ENCODE measurements at places on chromosomes 1 and 21.

- DNase-seq, result peak; percentile 64
These were observed 7.4 kb downstream of the SEMA4A start for GRCh38 chr1:156160743-156161171.

DNA sequence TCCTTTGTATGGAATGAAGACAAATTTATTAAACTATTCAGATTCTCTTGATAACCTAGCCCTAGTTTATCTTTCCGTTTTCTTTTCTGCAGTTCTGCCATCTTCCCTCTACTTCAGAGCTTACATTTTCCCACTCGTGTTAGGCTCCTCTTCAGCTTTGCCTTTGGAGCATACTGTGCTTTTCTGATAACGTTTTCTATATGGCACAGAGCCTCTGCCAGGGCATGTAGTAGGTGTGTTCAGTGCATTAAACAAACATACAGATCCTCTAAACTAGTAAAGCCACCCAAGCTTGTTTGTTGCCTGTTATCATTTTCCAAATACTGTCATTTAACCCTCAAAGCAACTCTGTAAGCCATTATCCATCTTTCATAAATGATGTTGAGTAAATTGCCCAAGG, 25.1 kb downstream of the DYRK1A start:
- no peak for DNase-seq

DNA sequence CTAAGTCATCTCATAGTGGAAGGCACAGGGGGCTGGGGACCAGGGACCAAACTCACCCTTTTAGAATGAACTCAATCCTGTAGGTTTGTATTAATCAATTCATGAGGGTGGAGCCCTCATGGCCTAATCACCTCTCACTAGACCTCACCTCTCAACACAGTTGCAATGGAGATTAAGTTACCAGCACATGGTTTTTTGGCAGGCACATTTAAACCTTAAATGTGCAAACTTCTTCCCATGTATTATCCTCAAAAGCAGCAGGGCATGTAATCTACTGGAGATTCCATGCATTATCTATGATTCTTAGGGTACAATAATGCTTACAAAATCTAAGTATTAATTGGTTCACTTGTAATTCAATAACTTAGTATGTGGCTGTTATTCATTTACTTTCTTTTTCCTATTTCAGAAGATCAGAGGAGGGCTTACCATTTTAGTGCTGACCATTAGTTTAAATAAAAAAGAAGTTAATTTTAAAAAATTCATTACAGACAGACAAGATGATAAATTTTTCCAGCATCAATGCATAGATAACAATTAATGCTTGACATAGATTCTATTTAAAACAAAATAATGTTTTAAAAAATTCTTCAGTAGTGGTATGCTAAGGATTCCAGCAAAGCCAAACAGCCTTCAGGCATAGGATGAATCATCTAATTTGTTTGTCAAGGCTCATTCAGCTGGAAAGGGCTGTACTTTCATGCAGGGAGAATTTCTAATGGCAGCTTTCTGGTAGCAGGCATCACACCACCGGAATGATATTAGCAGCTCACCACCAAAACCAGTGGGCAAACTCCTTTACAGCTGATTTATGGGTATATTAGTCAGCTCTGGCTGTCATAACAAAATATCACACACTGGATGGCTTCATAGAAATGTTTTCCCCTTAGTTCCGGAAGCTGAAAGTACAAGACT, 124.6 kb upstream of the ZNF648 start:
- no peak for DNase-seq

- DNase-seq, result no peak
These were observed 6.0 kb upstream of the SCYL3 start for GRCh38 chr1:169899519-169900217.

DNA sequence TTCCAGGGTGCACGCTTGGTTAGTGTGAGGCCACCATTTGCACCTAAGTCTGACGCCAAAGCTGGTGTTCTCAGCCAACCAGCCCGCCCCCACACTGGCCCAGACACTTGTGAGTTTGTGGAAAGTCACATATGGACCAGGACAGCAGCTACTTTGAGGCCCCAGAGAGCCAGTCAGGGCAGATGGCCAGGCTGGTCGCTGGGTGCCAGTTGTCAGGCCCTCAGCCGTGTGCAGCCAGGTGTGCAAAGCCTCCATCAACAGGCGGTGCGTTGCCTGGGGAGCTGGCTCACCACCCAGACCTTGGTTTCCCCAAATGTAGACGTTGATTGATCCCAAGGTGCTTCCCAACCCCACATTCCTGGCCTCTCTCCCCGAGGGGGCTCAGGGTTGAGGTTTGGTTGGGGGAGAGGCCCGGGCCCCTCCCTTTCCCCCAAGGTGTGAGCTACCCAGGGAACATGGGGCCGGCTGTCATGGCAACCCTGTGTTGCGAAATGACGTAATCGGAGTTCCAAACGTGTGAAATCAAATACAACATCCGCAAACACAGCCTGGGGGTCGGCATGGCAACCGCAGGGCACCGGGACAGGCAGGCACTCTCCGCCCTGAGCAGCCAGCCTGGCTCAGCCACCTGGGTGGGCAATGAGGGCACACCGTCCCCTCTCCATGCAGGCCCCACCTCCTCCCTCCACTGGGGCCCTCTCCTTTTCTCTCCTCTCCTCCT, 42.2 kb upstream of the WNT4 start:
- DNase-seq, result no peak

DNA sequence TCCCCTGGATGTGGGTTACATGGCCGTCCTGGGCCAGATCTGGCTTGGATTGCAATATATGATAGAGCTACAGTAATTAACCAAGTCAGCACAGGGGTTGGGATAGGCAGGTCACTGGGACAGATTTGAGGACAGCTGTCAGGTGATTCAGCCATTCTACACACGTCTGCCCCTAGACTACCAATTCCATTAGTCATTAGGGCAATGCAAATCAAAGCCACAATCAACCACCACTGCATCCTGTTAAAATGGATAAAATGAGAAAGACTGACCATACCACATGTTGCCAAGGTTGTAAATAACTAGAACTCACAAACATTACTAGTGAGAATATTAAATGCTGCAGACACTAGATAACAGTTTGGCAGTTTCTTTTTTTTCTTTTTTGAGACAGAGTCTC, 16.0 kb downstream of the C21orf58 start:
- no peak for DNase-seq

GRCh38 chr1:39960431-39960958, 5.5 kb downstream of the MFSD2A start:
- no peak for DNase-seq

DNA sequence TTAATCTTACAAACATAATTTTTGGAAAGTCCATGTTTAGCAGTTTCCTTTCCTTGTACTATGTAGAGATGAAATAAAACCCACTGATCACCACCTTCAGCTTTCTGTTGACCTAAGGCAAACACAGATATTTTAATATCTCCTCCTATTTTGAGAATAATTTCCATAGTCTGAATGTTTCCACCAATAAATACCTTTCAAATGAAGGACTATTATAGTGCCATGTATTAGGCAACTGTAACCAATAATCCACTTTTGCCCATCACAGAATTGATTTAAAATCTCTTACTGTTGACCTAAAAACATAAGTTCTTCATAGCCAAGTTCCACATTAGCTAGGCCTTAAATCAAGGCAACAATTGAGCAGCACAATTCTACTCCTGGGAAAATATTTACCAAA, 1.8 kb downstream of the CDC42BPA start:
- DNase-seq, result no peak

- no peak for DNase-seq
These were observed 615 bp downstream of the GPR161 start for GRCh38 chr1:168135921-168136708.

GRCh38 chr1:243229526-243229925, 25.6 kb downstream of the CEP170 start:
- DNase-seq, result no peak

DNA sequence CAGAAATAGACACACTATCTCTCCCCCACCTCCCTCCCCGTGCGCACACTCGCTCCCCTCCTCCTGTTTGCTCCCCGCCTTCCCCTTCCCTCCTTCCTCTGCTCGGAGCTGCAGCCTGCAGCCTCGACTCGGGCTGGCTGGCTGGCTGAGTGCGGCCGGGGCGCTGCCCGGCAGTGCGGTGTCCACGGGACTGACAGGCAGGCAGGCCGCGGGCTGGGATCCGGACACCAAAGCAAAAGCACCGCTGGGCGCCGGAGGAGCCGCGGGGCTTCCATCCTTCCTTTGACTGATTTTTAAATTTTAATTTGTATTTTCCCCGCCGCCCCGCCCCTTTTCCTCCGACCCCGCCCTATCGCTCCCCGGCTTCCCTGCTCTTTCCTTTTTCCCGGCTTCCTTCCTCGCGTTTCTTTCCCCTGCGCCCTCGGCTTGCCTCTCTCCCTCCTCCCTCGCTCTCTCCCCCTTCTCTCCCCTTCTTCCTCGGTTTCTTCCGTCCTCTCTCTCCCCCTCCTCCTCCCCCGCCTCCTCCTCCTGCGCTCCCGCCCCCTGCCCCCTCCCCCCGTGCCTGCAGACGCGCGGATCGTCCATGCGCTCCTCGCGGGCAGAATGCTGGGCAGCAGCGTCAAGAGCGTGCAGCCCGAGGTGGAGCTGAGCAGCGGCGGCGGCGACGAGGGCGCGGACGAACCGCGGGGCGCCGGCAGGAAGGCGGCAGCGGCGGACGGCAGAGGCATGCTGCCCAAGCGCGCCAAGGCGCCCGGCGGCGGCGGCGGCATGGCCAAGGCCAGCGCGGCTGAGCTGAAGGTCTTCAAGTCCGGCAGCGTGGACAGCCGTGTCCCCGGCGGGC, 109.4 kb downstream of the NAV1 start:
- DNase-seq, result no peak

DNA sequence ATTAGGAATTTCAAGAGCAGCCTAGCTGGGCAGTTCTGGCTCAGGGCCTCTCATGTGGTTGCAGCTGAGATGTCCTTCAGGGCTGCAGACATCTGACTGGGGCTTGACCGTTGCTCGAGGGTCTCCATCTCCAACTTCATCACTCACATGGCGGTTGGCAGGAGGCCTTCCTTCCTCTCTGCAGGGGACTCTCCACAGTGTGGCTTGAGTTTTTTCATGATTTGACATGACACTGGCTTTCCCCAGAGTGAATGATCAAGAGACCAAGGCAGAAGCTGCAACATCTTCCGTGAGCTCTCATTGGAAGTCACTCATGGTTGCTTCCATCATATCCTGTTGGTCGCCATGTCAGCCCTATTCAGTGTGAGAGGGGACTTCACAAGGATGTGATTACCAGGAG, 74.6 kb downstream of the RUNX3 start:
- no peak for DNase-seq

GRCh38 chr1:183293241-183293640, 107.2 kb downstream of the LAMC2 start:
- DNase-seq, result no peak

DNA sequence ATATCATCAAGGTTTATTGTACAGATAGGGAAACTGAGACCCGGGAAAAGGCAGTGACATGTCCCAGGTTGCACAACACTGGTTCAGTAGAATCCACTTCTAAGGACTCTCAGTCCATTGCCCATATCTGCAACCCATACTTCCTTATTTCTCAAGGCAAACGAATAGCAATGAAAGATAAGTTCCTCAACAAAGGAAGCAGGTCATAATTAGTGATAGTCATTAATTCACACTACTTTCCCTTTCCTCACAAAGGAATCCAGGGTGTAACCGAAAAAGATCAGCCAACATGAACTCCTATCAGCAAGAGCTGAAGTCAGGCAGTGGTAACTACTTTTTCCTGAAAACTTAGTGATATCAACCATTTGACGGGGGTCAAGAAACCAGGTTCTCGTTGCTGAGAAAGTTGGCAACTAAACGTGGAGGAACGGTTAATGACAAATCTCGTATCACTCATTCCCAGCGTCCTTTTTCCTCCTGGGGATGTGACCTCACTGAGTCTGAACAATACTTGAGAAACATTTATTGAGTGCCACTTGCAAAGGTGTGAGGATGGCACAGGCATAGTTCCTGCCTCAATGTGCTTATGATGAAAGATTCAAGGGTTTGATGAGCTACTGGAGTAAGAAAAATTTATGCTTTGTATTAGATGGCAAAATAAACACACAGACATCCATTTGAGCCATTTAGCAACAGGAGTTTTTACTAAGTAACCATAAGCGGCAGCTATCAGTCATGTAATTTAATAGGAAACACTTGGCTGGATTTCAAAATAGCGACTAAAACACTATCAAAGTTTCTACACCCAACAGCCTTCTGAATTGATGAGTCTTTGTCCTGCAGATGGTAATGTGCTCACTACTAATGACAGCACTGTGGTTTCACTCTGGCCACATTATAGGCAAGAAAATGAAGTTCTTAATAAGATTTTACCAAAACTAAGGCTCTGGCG, 82.3 kb downstream of the PLPP3 start:
- no peak for DNase-seq

GRCh38 chr1:204206121-204206520, 7.7 kb downstream of the GOLT1A start:
- no peak for DNase-seq

DNA sequence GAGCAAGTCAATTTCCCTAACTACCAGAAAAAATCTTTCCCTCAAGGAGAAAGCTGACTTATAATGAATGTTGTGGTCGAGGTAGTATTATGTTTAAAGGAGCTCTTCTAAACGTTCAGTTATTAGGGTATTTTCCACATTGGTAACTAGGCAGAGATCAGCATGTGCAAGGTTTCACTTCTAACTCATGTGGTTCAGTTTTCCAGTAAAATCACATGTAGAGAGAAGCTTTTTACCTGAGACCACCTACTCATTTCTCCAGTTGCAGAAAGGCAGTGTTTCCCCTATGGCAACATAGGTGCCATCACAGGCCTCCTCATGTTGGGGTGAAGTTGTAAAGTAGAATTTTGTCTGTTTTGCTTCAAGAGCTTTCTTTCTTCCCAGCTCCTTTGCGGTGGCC, 23.7 kb downstream of the IL23R start:
- no peak for DNase-seq

DNA sequence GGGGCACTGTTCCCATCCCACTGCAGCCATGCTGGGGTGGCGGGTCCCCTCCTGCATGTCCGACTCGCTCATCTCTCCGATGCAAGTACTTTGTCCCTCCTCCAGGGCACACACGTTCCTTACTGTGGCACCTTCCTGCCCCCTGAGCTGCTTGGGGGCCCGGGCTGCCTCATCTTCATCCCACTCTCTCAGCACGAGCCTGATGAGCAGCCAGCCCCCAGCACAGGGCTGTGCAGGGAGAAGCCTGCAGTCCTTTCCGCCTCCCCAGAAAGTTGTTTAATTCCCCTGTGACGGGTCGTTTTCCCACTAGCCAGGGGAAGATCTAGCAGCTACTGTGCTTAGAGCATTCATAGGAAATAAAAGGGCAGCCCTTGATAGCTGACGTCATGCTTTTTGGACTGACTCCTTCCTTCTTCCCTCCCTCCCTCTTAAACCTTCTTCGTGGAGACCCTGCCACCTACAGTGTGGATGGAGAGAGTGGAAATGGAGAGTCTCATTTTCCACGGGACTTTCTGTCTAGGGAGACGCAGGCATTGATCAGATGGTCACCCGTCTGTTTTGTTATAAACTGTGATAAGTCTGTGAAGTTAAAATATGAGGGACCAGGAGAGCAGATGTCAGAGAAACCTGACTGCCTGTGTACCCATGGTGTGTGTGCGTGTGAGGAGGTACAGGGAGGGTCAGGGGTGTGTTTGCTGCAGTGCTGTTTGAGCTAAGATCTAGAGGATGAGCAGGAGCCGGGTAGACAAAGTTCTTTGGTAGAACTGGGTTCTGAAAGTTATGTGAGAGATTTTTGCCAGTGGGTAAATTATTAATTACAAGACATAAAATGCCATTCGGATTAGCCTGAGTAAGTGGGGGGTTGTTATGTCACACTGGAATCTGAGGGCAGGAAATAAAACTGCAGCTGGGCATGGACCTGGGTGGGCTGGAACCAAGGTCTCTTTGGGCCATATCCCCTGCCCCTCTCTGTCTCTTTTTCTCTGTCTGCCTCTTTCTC, 34.3 kb downstream of the GPR137B start:
- no peak for DNase-seq

GRCh38 chr1:106798991-106799390, 257.5 kb upstream of the PRMT6 start:
- no peak for DNase-seq

GRCh38 chr1:96865731-96866685, 144.4 kb downstream of the PTBP2 start:
- no peak for DNase-seq

All from CD4-positive, alpha-beta T cell treated with Interleukin-6 at 100 ng/mL for 8 hours (primary cell).